Stimulated activated CD8-positive, alpha-beta memory T cell treated with anti-CD3 and anti-CD28 coated beads, Interleukin-15, amount 100 ng/mL, for 4 hours (primary cell): ENCODE measurements at places on chromosomes 16 and 17.

DNA sequence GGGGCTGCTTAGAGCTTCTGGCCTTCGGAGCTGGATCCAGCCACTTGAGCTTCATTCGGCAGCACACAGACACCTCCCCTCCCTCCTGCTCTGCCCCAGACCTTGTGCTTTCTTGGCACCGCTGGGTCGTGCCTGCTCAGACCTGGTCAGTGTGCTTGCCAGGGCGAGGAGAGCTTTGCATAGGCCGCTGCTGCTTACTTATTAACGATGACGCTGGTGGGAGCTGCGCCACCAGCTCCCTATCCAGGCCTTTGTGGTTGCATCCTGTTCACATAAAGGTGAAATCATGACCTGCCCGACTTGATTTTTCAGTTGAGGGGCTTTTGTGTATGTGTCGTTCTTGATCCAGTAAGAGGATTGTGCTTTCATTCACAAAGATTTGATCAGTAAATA, 101.1 kb downstream of the MSI2 start:
- no peak for DNase-seq

DNA sequence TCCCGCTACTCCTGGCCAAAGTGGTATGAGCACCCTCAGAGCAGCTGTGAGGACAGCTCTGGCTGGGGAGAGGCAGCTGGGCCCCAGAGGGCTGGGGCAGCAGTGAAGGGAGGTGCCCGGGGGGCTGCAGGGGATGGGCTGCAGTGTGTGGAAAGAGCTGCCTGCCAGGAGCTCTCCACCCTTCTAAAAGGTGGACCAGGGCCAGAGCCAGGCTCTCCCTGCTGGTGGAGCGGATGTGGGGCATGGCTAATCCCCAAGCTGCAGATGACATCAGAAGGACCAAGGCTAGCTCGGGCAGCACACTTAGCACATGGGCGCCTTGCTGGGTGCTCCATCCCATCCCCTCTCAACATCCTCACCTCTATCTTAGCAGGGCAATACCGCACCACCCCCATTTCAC, 103.1 kb downstream of the SDK2 start:
- DNase-seq, result no peak

DNA sequence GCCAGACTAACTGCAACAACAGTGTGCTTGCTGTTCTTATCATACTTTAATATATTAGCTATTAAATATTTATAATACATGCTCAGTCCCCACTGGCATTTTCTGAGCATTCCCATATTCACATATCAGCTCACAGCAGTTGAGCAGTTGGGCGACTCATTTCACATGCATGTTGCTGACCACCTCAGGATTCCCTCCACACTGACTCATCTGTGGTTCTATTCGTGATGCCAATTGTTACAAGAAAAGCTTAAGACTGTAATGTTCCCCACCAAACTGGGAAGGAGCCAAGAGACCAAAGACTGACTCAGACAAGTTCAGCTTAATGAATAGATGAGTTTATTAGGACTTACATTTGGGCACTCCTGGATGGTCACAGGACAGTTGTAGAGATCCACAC, 100.3 kb upstream of the KIF2B start:
- DNase-seq, result no peak

DNA sequence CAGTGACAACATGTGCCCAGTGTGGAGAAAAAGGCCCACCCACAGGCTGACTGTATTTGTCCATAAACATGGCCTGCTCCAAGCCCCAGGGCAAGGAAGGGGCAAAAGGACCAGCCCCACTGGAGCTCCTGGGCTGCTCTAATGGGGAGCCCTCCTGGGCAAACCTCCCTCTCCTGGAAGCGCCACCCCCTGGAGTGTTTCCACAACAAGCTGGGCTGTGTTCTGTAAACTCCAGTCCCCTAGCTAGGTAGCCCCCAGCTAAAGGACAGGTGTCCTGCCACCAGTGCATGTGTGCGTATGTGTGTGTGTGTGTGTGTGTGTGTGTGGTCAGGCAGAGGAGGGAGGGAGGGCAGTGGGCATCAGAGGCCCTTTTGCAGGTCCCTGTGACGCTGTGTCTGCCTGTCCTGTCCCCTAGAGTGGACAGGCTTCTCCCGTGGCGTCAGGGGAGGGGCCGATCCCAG, 11.3 kb upstream of the STAC2 start:
- DNase-seq, result no peak

DNA sequence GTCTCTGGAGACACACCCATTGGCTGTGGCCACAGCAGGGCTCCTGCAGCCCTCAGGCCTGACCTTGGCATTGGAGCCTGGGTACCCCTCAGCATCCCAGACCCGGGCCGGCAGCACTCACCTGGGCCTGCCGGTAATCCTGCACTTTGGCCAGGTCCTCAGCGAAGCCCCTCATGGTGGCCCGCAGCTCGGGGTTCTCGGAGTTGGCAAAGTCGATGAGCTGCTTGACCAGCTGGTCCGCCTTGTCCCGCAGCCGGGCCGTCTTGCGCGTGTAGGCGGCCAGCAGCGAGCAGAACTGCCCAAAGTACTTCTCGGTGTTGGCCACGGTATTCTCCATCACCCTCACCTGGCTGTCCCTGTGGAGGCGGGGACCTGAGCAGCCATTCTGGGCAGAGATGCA, 2.2 kb downstream of the CIBAR2 start:
- DNase-seq, result no peak

DNA sequence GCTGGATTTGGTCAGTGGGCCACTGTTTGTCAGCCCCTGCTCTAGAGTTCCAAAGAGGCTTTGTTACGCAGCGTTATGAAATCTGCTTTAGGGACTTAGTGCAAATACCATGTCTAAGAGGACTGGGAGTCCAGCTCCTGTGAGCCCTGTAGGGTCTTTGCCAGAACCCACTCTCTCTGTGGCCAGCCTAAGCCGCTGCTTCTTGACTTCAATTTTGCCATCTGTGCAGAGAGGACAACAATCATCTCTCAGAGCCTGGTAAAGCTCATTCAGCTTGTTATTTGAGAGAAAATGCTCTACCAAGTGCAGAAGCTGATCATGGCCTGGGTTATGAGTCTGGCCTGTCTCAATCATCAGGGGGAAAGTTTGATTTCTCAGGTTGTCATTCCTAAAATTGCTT, 17.9 kb downstream of the CA10 start:
- DNase-seq, result no peak

DNA sequence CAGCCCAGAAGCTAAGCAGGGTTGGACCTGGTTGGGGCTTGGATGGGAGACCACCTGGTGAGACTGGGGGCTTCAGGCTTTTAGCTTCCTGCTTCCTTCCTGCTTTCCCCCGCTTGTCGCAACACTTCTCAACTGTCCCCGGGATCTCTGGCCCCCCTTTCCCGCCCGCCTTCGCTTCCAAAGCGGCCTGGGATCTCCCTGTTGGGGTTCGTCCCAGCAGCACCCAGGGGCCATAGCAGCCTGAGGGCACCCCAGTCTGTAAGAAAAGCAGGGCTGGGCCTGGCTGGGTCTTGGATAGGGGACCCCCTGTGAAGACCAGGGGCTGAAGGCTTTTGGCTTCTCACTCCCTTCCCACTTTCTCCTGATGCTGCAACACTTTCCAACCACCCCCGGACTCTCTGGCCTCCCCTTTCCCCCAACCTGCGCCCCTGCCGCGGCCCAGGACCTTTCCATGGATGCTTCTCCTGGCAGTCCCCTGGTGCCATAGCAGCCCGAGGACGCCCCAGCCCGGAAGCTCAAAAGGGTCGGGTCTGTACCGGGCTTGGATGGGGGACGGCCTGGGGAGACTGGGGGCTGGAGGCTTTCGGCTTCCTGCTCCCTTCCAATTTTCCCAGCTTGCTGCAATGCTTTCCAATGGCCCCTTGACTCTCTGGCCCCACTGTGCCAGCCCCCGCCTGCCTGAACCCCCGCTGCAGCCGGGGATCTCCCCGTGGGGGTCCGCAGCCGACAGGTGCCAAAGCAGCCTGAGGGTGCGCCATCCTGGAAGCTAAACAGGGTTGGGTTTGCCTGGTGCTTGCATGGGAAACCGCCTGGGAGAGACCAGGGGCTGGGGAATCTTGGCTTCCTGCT, 2276.2 kb downstream of the TP53TG3F start:
- no peak for DNase-seq

- DNase-seq, result no peak
These were observed 14.0 kb downstream of the ABCC1 start for GRCh38 chr16:15963307-15963910.

DNA sequence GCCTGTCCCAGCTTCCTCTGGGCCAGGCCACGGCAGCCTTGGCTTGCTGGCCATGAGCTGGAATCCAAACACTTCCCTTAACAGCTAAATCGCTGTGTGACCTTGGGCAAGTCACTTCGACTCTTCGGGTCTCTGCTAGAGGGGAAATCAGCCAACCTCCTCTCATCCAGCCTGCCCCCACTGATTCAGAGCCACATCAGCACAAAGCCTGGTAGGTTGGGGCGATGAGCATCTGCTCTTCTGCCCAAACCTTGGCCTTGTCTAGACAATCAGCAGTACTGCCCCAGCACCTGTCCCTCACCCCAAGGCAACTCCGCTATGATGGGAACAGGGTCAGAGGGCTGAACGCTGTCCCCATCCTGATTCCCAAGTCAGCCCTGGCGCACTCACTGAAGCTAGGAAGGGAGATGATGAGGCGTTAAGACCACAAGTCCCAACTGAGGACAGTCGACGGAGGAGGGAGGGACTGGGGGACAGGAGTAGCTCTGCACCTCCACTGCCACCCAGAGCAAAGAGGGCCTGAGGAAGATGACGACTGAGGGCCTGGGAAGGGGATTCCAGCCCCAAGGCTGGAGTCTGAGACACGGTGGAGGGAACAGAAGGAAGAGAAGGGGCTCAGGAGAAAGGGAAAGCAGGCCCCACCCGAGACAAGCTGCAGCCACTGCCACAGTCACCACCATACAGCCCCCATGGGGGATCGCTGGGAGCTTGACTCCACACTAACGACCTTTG, 1.3 kb downstream of the CLUH start:
- DNase-seq, result no peak

- DNase-seq, result no peak
These were observed 44.0 kb downstream of the ANKRD11 start for GRCh38 chr16:89446136-89446974.

DNA sequence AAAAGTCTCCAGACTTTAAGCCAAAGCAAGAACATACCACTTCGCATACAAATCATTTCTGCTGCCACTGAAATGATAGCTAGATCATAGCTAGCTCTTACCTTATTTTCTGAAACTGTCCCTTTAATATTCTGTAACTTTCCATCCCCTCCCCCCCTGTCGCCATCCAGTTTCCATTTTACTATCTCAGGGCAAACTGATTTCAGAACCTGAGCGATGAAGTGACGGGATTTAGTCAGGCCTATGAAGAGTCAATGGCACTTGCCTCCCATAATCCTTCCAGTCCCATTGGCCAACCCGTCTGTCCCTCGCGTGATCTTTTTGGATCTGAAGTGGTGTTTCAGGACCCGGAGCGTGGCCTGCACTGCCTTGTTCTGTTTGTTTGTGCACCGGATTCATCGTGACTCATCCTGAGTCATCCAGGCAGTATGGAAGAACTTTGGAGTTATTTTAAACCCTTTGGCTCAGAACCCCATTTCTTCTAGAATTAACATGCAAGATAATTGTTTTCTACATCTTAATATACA, 199.8 kb upstream of the CHMP6 start:
- DNase-seq, result no peak

DNA sequence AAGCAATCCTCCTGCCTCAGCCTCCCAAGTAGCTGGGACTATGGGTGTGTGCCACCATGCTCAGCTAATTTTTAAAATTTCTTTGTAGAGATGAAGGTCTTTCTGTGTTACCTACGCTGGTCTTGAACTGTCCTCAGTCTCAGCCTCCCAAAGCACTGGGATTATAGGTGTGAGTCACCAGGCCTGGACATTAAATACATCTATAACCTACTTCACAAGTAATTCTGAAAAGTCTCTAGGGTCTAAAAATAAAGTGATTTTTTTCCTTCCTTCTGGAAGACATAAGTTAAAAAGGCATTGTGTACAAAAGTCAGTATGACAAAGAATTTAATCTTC, 118.3 kb downstream of the PARN start:
- DNase-seq, result no peak

DNA sequence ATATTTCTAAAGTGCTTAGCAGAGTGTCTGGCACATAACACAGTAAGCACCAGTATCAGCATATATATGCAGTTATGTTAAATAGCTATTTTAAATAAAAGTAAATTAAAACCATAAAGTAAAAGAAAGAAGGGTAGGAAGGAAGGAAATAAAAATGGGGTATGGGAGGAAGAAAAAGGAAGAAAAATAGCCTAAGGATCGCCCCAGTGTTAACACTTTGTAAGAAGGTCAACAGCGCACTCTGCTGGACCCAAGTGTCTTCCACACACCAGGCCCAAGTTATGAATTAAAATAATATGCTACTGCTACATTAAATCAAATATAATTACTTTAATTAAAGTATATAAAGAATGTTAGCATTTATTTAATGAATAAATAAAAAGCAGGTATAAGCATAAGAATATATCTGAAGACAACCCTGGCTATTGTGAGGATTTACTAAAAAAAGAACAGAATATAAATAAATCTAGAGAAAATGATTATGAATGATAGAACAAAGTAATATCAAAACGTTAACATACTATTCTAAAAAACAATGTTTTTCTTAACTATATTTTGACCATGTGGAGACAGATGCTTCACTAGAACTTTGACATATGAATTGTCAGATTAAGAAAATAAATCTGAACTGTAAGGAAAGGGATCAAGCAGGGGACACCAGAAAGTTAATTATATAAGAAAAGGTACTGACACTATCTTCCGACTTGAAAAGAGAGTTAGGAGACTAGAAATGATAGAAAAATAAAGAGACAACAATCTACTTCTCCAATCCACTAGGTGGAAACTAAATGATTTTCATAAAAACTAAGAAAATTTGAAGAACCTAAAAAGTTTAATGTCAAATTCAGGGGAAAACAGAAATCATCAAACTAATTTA, 25.9 kb downstream of the BRIP1 start:
- DNase-seq, result no peak

GRCh38 chr16:16887193-16887592, 508.3 kb downstream of the NPIPA7 start:
- no peak for DNase-seq

GRCh38 chr16:51159296-51159695, 8.2 kb upstream of the SALL1 start:
- DNase-seq, result no peak

GRCh38 chr16:61812251-61812650, 224.0 kb downstream of the CDH8 start:
- no peak for DNase-seq

DNA sequence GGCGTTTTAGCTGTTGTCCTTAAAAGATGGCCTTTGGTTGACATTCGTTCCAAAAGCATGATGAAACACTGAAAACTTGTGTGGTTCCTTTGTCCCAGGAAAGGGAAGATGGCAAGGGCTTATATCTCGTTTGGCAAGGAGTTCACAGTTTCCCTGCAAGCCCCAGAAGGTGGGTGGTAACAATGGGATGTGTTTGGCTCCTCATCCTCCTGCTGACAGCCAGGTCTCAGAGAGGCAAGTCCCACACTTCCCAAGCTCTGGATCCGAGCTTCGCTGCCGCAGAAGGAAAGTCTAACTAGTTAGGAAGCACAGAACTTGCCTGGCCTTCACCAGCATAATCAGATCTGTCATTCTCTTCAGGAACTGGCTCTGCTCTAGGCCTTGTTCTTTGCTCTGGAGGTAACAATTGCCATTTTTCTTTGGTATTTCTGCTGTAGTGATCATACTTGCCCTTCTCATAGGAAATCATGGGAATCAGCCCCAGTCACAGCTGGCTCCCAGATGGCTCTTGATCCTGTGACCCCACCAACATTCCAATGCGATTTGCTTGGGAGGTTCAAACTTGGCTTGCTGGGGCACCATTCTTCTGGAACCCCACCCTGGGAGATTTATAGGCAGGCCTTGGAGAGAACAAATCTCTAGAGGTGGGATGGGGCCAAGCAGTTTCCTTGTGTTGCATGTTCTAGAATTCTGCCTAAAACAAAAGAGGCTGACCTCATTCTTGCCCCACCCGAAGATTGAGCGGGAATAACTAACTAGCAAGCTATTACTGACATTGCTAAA, 17.9 kb downstream of the KPNA2 start:
- no peak for DNase-seq
